Liver (tissue), 10 donors: ENCODE measurements at places on chromosomes 5 and 9. TPM values are rescaled to one million over a fixed set of nuclear protein-coding genes. Genes with fewer than 3 reads are reported as not detected.

The BTNL8 gene
- 0.14 TPM for total RNA-seq

The PPP2R2B gene
- total RNA-seq = 6.3 TPM

The BTNL3 gene
- not detected for total RNA-seq

The SOWAHA gene
- 1.6 TPM for total RNA-seq

The TMEM141 gene
- 32.2 TPM for total RNA-seq

The RETREG1 gene
- 0.70 TPM for total RNA-seq

The CDH12 gene
- 0.17 TPM for total RNA-seq

The ANKRD34B gene
- 0.05 TPM for total RNA-seq

The FAM151B gene
- total RNA-seq = 3.0 TPM

The IL33 gene
- total RNA-seq = 15.3 TPM

The NTNG2 gene
- total RNA-seq = 0.42 TPM

The PCDH12 gene
- total RNA-seq = 4.8 TPM

The ROR2 gene
- total RNA-seq = 0.84 TPM

The BARHL1 gene
- not detected for total RNA-seq

The RUSC2 gene
- 2.1 TPM for total RNA-seq

The SH3TC2 gene
- total RNA-seq = 0.67 TPM

The INPP5E gene
- total RNA-seq = 3.1 TPM

The DDX4 gene
- total RNA-seq = not detected

The ADAMTS16 gene
- total RNA-seq = 0.84 TPM

The ZNF354C gene
- 2.7 TPM for total RNA-seq

The SRA1 gene
- 18.7 TPM for total RNA-seq

The FKTN gene
- 6.8 TPM for total RNA-seq

The RFESD gene
- 1.1 TPM for total RNA-seq

The OTP gene
- total RNA-seq = not detected

The TMEM252 gene
- not detected for total RNA-seq

The IL9 gene
- not detected for total RNA-seq

The DMRTA1 gene
- total RNA-seq = 1.4 TPM

The C9orf57 gene
- total RNA-seq = not detected

The FAM153A gene
- 3.9 TPM for total RNA-seq

The FGF10 gene
- total RNA-seq = 0.61 TPM

The SLC6A19 gene
- total RNA-seq = 4.9 TPM

The PITX1 gene
- not detected for total RNA-seq

The FOXD1 gene
- not detected for total RNA-seq

The C1QTNF3 gene
- 6.2 TPM for total RNA-seq

The FOXD4L5 gene
- not detected for total RNA-seq

The PCDHGB7 gene
- 3.1 TPM for total RNA-seq
